ENCODE measurements at places on chromosomes 2 and 18.

- no peak for DNase-seq
Observed at GRCh38 chr18:23311351-23312121, 141.6 kb upstream of the RIOK3 start.

GRCh38 chr2:186629250-186629996 is 39.6 kb downstream of the ITGAV start:
- DNase-seq: peak; percentile 91

DNA sequence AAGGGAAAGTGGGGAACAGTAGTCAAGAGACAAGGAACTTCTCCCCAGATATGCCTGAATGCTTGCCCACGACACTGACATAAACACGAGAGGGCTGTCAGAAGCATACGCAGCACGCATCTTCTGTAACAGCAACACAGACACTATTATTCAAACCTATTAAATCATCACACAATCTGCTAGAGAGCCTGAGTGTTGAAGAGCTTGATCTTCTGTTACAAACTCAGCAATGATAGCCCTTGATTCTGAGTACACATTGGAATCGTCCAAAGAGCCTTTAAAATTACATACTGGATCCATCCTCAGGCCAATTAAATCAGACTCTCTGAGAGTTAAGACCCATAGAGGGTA is 111.6 kb downstream of the ZNF521 start:
- no peak for DNase-seq

GRCh38 chr2:42386682-42387081 is 25.7 kb upstream of the COX7A2L start:
- no peak for DNase-seq

- DNase-seq: no peak
Observed at GRCh38 chr2:36707050-36707449, 10.5 kb downstream of the VIT start.

GRCh38 chr18:57051657-57052044 is 95.2 kb upstream of the BOD1L2 start:
- DNase-seq: no peak

DNA sequence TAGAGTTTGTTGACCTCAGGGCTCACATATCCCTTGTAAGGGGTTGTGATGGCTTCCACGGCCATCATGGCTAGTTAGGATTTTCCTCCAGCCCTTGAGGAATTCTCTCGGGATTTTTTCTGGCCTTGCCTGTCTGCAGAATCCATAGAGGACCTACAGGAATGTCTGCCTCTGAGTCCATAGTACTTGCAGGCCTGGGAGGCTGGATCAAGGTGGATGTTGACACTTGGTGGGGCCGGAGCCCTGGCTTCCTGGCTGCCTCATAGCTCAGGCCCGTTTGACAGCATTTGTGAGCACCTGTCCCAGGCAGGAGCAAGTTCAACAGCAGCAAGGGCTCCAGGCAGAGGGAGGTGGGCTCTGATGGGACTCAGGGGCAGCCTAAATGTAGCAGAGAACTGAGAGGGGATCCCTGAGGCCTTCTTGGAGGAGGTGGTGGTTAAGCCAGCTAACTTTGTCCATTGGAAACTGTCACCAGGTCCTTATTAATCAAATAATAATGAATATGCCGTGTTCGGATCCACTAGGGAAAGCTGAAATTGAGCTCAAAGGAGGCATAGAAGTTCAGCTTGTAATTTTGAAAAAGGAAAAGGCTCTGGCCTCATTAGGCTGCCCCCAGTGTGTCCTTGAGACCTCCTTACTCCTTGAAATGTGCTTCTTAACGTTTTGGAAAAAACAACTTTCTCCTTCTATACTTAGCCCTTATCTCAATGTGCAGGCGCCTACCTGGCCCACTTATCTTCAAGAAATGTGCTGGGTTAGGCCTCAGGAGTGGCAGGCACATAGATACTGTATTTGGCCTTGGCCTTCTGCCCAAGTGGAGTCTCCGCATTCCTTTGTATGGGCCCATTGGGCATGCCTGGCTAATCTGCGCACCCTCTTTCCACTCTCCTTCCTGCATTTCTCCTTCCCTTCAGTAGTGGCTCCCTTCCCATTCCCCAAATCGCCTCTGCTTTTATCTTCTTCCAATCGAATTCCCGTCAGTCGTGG is 66.9 kb downstream of the HPCAL1 start:
- no peak for DNase-seq

- peak; percentile 24 for DNase-seq
Observed at GRCh38 chr2:26483957-26484565, 6.1 kb upstream of the OTOF start.

DNA sequence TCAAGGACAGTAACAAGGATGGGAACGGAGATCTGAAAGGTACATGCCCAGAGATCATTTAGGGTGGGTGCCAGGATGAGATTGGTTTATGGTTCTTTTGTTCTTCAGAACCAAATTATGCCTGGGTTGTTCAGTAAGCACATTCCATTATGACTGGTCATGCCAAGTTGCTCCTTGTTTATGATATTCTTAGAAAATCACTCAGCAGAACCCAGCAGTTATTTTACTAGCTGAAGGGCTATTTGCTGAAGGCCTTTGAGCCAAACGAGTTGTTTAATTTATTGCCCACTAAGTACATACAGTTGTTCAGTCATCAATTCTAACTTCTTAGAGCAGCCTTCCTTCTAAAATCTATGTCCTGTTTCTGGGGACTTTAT is 635 bp downstream of the SLC3A1 start:
- DNase-seq: no peak

DNA sequence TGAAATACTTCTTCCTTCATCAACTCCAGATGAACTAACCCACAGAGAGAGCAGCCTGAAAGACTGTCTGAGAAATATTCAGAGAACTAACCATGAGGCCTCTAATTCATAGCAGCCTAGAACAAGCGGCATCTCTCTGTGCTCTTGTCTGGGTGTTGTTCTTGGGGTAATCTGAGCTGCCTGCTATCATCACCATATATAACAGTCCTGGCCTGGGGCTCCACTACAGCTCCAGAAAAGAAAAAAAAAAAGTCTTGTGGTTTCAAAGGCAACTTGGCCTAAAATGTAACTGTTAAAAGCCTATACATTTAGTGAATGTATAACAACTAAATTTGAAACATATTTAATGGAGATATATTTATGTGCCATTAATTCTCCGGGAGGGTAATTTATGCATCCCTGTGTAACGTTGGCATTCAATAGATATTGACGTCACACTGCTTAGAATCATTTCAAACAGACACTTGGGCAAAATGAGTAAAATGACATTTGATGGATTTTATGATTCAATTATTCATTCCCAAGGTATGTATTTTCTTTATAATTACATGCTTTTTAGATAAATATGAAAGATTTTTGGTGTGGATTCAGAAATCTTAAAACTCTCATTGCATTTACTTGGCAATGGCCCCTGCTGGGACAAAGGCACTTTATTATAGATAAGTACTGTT is 294.3 kb downstream of the HRH4 start:
- DNase-seq: no peak

DNA sequence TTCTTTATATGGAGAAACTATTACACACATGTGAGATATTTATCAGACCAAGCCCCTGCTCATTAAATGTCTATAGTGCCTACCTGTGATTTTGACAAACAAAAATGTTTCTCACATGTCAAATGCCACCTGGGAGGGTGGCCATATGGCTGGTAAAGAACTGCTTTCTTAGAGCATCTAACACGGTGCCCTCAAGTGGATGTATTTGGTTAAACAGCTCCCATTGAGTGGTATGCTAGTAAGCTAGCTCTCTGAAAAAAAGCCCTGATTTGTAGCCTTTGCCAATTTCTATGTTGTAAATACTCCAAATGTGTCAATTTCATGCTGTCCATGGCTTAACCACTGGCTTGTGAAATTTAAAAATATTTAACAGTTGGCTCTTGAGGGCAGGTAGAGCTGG is 94.6 kb downstream of the PMAIP1 start:
- DNase-seq: no peak

GRCh38 chr2:68231061-68231372 is 21.3 kb downstream of the PPP3R1 start:
- DNase-seq: no peak

GRCh38 chr2:54438271-54438670 is 17.9 kb upstream of the SPTBN1 start:
- DNase-seq: no peak

- no peak for DNase-seq
Observed at GRCh38 chr2:196435189-196435588, 204.3 kb upstream of the CCDC150 start.

DNA sequence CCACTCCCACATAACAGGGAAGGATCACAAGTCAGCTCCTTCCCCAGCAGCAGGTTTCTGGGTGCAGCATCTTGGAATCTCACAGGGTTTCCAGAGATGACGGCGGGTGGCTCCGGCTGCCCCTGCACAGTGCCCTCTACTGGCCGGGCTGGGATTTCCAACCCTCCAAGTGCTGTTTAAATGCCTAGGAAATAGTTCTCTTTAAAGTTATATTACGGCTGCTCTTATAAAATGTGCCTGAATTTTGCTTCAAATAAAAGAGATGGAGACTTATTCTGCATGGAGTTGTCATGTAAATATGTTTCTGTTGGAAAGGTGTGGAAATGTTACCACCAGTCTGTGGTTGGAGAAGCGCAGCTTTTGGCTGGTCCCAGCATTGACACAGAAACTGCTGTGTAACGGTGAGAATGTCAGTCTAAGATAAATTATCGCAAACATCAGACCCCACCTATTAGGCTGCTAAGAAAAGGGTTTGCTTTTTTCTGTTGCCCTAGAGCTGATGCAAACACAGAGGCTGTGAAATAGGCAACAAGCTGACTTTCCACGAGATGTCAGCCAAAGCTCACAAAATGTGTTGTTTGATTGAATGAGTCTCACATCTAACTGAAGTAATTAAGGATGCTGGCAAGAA is 3.3 kb upstream of the HJURP start:
- peak; percentile 40 for DNase-seq

DNA sequence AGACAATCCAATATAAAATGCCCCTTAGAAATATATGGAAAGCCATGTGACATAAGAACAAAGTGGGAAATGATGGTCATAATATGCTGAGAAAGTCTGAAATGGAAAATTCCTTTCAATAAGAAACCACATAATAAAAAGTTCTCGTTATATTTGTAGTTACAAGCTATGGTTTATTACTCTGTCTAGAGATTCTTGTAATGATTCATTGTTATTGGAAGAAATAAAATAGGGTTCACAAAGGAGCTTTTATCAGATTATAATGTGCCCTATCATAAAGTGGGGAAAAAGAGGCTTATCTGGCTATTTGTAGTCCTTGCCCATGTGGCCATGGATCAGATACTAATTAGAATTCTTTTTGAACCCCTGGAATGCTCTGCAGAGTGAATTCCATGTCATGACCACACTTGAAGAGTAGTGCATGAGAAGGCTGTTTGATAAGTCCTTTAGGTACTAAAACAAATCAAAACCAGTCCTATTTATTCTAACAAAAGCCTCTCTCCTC is 420.7 kb upstream of the NRP2 start:
- DNase-seq: no peak

DNA sequence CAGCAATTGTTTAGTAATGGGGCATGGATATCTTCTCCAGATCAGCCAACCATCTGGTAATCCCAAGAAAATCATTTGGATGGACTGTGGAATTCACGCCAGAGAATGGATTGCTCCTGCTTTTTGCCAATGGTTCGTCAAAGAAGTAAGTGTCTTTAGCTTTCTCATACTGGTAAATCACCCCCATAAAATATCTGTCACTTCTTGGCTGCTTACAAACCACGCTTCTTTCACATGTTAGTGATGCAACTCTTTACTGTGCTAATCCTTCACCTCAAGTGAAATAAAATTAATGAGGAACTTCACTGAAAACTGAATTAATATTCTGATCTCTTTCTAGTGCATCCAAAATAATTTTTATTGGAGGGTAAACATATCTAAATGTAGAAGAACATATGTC is 18.9 kb downstream of the CPO start:
- DNase-seq: no peak

DNA sequence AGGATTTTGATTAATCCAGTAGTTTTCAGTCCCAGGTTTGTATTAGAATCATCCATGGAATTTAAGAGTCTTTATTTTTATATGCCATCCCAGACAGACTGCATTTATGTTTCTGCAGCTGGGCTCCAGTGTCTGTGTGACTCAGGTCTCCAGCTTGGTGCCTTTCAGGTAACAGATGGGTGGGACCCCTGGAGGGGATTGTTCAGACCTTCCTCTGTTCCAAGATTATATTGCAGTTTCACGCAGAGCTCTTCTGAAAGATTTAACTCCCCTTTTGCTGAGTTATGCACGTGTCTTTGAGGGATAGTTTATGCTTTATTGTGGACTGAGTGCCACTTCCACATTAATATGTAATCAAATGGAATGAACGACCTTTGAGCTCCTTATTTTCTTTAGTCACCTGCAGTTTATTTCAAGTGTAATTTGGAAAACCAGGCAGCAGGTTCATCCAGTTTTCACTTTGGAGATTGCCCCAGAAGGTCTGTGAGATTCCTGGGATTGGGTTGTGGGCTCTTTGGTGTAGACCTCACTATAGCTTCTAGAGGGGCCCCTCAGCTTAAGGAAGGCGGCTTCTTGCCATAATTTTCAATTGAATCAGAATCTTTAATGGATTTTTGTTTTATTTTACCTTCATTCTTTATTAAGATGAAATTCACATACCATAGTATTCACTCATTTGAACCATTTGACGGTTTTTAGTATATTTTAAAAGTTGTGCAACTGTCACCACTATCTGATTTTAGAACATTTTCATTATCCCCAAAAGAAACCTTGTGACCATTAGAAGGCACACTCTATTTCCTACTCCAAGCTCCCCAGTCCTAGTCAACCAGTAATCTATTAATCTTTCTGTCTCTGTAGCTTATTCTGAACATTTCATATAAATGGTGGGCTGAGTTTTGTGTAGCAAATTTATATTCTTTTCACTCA is 135.0 kb downstream of the WDSUB1 start:
- DNase-seq: no peak

DNA sequence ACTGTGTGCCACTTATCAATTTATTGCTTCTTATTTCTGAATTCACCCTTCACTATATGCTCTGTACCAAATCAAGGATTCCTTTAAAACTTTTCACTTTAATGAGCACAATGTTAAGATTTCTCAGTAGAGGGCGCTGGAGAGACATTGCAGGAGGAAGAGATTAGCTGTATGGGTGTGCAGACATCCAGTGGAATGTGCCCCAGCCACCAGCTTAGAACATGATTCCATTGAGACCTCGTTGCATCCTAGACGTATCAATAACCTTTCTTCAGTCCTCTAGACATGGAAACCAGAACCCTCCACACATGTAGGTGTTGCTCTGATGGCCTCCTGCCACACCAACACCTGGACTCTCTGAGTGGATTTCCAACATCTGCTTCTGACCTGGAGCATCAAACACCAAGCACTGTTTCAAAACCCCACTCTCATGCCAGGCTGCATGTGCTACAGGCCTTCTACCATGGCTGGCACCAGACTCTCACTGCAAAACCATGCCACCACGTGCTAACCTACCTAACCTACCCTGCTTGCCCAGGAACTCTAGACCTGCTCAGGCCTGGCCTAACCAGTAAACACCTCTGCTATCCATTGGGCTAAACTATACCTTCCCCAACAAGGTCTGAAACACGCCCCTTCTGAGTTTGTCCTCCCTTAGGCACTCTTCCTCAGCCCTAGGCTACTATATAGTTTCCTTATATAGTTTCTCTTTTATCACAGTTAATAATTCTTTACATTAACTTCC is 633.2 kb upstream of the PKDCC start:
- DNase-seq: peak; percentile 5

GRCh38 chr2:223828314-223828713 is 9.1 kb downstream of the AP1S3 start:
- DNase-seq: no peak

GRCh38 chr2:54347622-54348021 is 91.6 kb upstream of the TSPYL6 start:
- DNase-seq: no peak

- no peak for DNase-seq
Observed at GRCh38 chr2:109448207-109448606, 165.6 kb downstream of the SEPTIN10 start.

GRCh38 chr2:20165677-20166509 is 59.0 kb downstream of the SDC1 start:
- no peak for DNase-seq

Data from pons (tissue), 1 donor.